Esophagus mucosa (tissue), 1 donor: ENCODE measurements at places on chromosomes 7 and 10. TPM values are rescaled to one million over a fixed set of nuclear protein-coding genes. Genes with fewer than 3 reads are reported as not detected.

DNA sequence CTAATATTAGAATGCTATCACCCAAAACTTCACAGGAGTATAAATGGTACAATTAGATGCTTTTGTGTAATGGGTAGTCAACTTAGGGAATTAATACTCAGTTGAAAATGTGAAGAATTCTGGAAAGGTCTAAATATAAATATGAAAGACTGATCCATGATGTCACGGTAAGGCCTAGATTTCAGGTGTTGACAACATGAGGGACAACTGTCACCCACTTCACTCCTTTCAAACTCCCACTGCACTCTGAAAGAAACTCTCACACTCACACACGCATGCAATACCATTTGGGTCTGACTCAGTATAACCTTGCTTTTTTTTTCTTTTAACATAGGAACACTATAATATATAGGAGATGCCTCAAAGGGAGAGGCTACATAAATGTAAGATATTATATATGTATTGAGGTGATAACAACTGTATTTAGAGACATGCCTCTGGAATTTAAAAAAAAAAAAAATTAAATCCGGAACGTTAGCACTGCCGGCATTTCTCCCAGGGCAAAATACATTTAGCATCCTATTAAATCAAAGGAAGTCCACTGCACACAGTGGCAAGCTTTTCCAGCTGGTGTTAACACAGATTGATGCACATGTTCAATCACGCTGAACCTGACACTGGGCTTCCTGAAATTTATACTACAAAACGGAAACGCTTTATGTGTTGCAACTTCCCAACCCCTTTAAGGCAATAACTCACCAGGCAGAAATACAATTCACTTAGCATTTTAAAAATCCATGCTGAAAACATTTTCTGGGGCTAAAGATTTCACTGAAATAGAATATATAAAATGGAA is 74.9 kb downstream of the RSU1 start:
- ATAC-seq, result no peak

DNA sequence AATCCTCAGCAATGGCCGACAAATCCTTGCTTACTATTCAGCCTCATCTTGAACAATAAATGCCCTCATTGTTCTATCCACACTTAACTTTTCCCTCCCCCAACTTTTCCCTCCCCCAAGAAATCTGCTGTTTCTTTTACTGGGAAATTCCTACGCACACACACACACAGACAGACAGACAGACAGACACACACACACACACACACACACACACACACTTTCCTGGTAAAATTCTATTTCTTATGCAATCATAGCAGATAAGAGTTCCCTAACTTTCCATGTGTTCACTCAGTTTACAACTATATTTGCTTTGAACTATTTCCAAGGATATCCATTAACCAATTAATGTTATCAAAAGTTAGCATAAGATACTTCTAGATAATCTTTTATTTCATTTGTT is 52.9 kb downstream of the RELN start:
- no peak for ATAC-seq

DNA sequence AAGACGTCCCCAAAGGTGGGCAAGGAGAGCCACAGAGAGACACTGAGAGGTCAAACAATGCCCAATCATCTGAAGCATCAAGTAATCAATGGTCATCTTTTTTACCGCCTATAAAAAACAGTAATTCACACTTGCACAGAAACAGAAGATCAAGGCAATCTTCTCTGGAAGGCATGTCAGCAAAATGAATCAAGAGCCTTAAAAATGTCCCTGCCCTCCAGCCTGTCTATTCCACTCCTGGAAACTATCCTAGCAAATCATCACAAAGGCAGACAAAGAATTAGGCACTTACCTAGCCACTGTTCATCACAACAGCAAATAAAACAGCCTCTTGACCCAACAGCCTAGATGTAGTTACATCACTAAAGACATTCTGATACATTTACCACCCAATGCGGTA is 48.9 kb downstream of the FAM53B start:
- no peak for ATAC-seq

GRCh38 chr7:77760809-77761453 is 37.3 kb downstream of the TMEM60 start:
- ATAC-seq, result no peak

GRCh38 chr7:75028299-75028698 is 45.3 kb downstream of the RCC1L start:
- ATAC-seq, result no peak

- no peak for ATAC-seq
These were observed 52.4 kb downstream of the MAPK8 start for GRCh38 chr10:48358838-48359237.

DNA sequence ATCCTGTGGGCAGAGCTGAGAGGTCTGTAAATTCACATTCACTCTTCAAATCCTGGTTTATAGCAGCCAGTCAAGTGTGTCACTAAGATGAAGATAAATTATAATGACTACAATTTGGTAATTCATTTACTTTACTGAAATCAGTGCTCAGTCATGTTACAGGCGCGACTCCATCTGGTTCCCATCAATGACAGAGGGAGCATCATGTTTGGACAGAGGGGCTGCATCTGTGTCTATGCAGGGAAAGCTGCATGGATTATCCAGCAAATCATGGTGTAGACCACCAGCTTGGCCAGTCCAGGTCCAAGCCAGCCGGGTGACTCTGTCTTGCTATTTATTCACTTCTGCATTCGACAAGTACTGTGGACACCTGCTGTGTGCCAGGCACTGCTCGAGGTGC is 214.1 kb upstream of the ZNF32 start:
- no peak for ATAC-seq

- no peak for ATAC-seq
These were observed 96.9 kb upstream of the SH2B2 start for GRCh38 chr7:102189756-102190155.

DNA sequence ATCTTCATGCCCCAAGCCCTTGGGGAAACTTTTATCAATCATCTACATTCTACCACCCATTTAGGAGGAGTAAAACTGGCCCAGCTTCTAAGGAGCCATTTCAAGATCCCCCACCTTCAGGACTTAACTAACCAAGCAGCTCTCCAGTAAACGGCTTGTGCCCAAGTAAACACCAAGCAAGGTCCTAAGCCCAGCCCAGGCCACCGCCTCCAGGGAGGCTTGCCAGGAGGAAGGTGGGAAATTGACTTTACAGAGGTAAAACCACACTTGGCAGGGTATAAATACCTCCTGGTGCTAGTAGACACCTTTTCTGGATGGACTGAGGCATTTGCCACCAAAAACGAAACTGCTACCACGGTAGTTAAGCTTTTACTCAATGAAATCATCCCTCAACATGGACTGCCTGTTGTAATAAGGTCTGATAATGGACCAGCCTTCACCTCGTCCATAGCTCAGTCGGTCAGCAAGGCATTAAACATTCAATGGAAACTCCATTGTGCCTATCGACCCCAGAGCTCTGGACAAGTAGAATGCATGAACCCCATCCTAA is 5.6 kb downstream of the AKR1B15 start:
- ATAC-seq, result no peak

- no peak for ATAC-seq
These were observed 102.4 kb downstream of the MDFIC start for GRCh38 chr7:115024276-115024675.

DNA sequence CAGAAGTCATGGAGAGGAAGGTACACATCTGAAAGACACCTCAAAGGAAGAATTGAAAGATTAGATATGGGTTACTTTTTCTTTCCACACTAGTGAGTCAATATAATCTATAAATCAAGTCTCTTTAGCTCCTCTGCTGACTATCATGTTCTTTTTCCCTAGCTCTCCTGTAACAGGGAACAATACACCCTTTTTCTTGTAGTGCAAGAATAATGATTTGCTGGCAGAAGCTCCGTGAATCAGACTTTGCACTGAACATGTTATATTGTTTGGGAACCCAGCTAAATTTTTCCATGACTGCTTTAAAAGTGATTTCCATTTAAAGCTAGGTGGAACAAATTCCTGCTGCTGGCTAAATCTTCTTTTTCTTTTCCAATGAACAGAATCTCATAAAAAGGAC is 756.6 kb upstream of the C7orf33 start:
- no peak for ATAC-seq

GRCh38 chr10:66925896-66926715 is at the start of gene LRRTM3:
Gene LRRTM3, plus strand, starts transcription at chr10:66926036.
- ATAC-seq, result peak; percentile 68

- no peak for ATAC-seq
These were observed 9.4 kb downstream of the PIP4K2A start for GRCh38 chr10:22704942-22705341.

- no peak for ATAC-seq
These were observed 189.6 kb upstream of the INHBA start for GRCh38 chr7:41892356-41893100.

GRCh38 chr7:27587429-27587828 is 75.3 kb downstream of the HIBADH start:
- no peak for ATAC-seq

DNA sequence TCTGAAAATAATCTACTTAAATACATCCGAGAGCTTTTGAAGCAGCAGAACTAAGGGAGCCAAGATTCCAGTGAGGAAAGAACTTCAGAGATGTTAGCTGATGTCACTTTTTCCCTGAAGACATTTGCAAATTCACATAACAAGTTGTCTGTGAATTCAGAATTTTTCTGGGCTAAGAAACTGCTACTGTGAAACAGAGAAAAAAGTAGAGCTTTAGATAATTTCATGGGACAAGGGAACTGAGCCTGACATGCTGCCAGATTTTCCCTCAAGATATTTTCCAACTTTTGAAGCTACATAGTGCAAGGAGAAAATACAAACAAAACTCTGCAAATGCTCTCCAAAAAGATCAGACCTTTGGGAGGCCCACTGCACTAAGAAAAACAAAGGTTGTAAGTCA is 484.2 kb downstream of the ANKRD7 start:
- no peak for ATAC-seq

GRCh38 chr10:100996678-100997359 is 2.8 kb upstream of the LZTS2 start:
- ATAC-seq, result peak; percentile 25

DNA sequence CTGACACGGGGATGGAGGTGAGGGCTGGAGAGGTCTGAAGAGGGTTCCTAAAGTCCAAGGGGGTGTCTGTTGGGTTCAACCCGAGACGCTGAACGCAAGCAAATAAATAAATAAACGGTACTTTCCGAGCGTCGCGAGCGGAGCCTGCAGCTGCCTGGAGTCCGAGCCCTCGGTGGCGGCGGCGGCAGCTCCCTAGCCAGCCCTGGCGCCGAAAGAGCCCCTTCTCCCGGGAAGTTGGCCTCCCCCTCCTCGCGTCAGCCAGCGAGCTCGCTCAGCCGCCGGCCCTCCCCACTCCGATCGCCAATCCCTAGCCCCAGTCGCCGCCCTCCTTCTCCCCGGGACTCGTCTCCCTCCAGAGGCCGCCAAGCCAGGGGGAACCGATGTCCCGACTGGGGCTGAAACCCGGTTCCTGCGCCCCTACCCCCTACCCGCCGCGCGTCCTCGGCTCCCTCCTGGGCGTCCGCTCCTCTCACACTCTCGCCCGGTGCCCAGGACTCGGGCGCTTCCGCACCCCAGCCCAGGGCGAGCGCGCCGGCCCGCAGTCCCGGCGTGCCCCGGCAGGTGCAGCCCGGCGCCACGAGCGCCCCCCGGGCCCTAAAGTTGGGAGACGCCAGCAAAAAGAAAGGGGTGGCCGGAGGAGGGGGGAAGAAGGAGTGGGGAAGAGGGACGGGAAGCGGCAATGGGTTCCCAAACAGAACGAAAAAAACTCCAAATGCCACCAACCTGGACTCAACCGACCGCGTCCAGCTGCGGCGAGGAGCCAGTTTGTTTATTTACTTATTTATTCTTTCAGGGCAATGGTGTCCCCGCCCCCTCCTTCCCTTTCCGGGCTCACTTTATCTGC is at the start of gene GFRA1:
Gene GFRA1, minus strand, starts transcription at position 767 of the 844 bp plus-strand sequence. CDS start 1,177 bp downstream, outside the sequence.
- peak; percentile 18 for ATAC-seq

- peak; percentile 60 for ATAC-seq
These were observed 45.9 kb upstream of the BET1 start for GRCh38 chr7:94050046-94050445.

- no peak for ATAC-seq
These were observed 690.6 kb downstream of the AUTS2 start for GRCh38 chr7:70288781-70289456.

DNA sequence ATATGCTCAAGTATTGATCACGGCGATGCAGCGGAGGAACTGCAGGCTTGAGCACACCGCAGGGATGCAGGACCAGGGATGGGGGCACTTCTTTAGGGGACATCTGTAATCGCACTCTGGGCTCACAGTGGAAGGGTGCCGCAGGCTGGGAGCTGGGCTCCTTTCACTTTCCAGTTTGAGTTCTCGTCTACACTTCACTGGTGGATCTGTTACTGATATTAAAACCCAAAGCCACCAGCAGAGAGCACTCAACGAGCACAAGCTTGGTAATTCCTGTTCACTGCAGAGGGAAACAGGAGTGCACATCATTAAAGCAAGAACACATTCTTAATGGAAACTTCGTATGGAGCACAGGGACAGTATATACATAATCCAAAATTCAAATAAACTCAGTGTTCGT is 91.3 kb downstream of the PARD3 start:
- peak; percentile 59 for ATAC-seq

GRCh38 chr7:14024406-14024805 is 34.9 kb upstream of the ETV1 start:
- ATAC-seq, result no peak

- no peak for ATAC-seq
These were observed 13.4 kb downstream of the NOD1 start for GRCh38 chr7:30465046-30465810.

- ATAC-seq, result no peak
These were observed 774.0 kb downstream of the DNAJB9 start for GRCh38 chr7:109343678-109344077.

GRCh38 chr7:56079450-56080185 is 13.1 kb downstream of the PHKG1 start:
- no peak for ATAC-seq

DNA sequence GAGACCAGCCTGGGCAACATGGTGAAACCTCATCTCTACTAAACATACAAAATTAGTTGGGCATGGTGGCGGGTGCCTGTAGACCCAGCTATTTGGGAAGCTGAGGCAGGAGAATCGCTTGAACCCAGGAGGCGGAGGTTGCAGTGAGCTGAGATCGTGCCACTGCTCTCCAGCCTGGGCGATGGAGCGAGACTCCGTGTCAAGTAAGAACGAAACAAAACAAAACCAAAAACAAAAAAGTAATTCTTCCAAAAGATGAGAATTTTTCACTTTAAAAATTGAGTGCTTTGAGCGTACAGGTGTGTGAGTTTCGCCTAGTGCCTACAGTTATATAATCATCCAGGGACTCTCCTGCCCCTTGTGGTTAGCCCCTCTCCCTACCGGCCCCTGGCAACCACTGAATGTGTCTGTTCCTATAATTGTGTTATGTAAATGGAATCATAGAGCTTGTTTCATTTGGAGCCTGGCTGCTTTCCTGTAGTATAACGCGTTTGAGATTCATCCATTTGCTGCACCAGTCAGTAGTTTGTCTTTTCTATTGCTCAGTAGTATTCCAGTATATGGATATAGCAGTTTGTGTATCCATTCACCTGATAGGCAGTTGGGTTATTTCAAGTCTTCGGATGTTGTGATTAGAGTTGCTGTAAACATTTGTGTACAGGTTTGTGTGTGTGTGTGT is 80.0 kb downstream of the RBM33 start:
- no peak for ATAC-seq

Gene SFTPA1
- 0.32 TPM for total RNA-seq

Gene NRG3
- total RNA-seq, result not detected

Gene SPDYE9
- not detected for total RNA-seq

Gene CALN1
- 0.24 TPM for total RNA-seq

Gene AKR1C2
- total RNA-seq, result 115 TPM

Gene PRKG1
- total RNA-seq, result 0.80 TPM

Gene GRID2IP
- 0.12 TPM for total RNA-seq

Gene SPAG6
- not detected for total RNA-seq

Gene DLX5
- 3.5 TPM for total RNA-seq

Gene PBLD
- total RNA-seq, result 2.4 TPM

Gene TMEM120A
- total RNA-seq, result 33.9 TPM

Gene IGF2BP3
- total RNA-seq, result 3.9 TPM
